ENCODE measurements at places on chromosomes 13 and 19.

- H3K4me3 ChIP-seq: no peak overlapping the region
- H3K27me3 ChIP-seq: no peaks in the 10 kb centered on the region
- H3K4me1 ChIP-seq: peaks cover 21% of the 10 kb centered on the region
- H3K27ac ChIP-seq: no peak overlapping the region
Observed at GRCh38 chr19:575527-576506, 3.4 kb downstream of the BSG start.

DNA sequence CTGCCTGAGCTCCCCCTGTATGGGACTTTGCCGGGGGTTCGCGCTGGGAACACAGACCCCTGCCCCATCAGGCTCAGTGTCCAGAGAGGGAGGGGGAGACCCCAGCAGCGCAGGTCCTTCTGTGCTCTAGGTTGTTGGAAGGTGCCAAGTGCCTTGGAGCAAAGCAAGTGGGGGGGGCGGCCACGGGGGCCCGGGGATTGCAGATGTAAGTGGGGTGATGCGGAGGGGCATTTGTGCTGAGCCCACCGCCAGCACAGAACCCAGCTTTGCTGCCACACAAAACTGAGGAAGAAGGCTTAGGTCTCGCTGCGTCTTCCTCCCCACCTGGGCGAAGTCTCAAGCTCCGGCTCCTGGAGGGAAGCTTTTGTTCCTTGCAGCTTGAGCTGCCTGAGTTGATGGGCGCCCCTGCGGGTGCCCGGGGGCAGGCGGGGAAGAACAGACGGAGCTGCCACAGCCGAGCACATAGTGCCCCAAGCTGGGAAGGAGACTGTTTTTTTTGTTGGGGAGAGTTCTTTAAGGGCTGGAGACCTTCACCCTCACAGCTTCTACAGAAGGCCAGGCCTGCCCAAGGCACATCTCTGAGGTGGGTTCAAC lies 1.5 kb upstream of the NTN5 start:
- H3K27me3 ChIP-seq: peaks cover 27% of the 10 kb centered on the region
- no peaks in the 10 kb centered on the region for H3K36me3 ChIP-seq
- no peak for DNase-seq

DNA sequence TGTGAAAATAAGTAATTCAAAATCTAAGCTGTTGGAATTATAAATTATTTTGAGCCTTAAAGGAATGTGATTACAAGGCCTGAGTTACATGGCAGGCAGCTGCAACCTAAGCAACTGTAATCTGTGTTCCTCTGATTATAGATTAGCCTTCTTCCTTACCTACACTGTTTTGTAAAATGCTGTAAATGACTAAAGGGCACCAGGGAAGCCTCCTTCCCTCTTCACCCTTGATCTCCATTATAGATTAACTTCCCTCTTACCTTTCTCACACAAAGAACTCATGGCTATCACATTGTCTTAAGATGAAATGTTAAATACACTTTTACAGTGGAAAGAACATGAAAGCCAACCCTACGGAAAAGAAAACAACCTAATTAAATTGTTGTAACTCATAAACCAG lies 423.7 kb upstream of the KLF12 start:
- no peaks in the 10 kb centered on the region for H3K36me3 ChIP-seq
- DNase-seq: no peak
- H3K27me3 ChIP-seq: no peaks in the 10 kb centered on the region
- peaks cover 7% of the 10 kb centered on the region for H3K4me1 ChIP-seq

GRCh38 chr19:12788682-12789097 lies 2.6 kb upstream of the JUNB start:
- no peak overlapping the region for H3K4me3 ChIP-seq
- H3K4me1 ChIP-seq: peaks cover 16% of the 10 kb centered on the region
- no peak for DNase-seq
- H3K27ac ChIP-seq: peak overlapping the region; percentile 72
- peaks cover 15% of the 10 kb centered on the region for H3K27me3 ChIP-seq

DNA sequence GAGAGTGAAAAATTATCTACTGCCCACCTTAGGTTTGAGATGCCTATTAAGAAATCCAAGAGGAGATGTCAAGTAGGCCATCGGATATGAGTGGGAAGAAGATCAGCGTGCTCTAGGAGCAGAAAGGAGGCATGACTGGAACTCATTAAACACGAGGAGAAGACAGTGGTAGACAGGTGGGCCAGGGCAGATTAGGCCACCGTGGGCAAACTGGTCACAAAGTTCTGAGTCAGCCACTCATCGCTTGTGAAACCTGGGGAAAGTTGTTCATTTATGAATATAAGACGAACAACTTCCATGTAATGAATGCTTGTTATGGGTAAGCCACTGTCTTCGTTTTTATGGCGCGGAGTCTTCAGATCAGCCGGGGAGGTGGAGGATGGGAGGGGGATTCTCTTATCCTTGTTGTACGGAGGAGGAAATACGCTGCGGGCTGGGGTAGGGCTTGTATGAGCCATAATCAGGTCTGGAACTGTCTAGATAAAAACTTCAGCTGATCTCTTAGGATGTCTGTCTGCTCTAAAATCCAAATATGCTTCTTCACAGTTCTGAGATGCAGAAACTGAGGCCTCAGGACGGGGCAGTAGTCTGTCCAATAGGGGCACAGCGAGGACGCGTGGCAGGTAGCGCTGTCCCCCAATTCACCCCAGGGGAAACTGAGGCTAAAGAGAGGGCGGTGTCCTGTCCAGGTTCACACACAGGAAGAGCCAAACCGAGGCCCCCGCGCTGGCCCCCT lies 1.1 kb upstream of the ZNF444 start:
- H3K4me3 ChIP-seq: peak overlapping the region; percentile 83
- no peaks in the 10 kb centered on the region for H3K27me3 ChIP-seq
- peak overlapping the region; percentile 97 for H3K27ac ChIP-seq
- no peak for DNase-seq
